ENCODE measurements at places on chromosomes 11 and 22.

- DNase-seq: no peak
Measured at GRCh38 chr11:8384199-8384821, 120.6 kb upstream of the LMO1 start.

GRCh38 chr11:26621132-26621531, 49.1 kb upstream of the MUC15 start:
- DNase-seq: no peak

- DNase-seq: no peak
Measured at GRCh38 chr11:117838901-117839300, 14.4 kb upstream of the FXYD2 start.

GRCh38 chr11:20250644-20251247, 90.5 kb upstream of the DBX1 start:
- DNase-seq: no peak

GRCh38 chr11:94722735-94723134, 45.4 kb upstream of the AMOTL1 start:
- no peak for DNase-seq

DNA sequence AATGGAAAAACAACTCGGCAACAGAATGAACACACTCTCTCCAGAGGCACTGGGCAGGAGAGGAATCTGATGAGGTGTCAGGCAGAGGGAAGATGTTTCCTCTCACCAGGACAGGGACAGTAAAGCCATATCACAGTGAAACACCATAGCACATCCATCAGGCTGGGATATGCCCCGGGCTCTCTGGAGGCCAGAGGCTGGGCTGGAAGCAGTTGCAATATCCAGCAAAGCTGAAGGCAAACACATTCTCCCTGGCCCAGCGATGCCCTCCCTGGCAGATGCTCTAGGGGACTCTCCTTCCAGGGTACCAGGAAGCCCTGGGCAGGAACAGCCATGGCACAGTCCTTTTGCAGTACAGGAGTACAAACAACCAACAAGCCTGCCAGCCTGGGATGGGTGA, 11.1 kb downstream of the RSPH14 start:
- no peak for DNase-seq

- DNase-seq: no peak
Measured at GRCh38 chr22:37917874-37918548, 11.9 kb downstream of the MICALL1 start.

DNA sequence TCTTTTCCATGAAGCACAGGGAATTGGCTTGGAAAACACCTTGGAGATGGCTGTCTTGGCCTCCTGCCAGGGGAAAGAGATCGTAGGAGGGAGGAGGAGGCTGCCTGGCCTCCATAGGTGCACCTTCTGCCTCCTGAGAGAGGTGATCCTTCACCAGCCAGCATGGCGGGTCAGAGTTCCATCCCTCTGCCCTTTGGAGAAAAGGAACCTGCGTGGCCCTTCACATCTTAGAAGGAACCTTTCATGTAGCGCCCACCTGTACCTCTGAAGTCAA, 58.2 kb upstream of the DRD2 start:
- no peak for DNase-seq

GRCh38 chr22:16987822-16988221, 20.2 kb downstream of the GAB4 start:
- DNase-seq: no peak

DNA sequence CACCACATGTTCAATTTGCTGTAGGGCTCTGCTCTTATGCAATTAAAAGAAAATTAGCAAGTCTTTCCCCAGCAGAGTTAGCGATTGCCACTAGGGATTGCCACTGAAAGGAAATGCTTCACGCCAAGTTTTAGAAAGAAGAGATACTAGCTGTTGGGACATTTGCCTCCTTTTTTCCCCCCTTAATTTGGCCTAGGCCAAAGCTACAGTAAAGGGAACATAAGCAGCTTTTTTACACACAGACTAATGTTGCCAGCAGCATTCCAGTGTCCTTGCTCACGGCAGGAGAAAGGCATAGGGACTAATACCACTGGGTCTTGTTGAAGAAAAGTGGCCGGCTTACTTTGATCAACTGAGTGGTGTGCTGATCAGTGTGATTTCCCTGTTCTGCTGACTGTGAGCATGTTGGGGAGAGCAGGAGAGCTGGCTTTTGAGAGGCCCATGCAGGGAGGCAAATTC, 71.2 kb downstream of the PHF21A start:
- DNase-seq: no peak

DNA sequence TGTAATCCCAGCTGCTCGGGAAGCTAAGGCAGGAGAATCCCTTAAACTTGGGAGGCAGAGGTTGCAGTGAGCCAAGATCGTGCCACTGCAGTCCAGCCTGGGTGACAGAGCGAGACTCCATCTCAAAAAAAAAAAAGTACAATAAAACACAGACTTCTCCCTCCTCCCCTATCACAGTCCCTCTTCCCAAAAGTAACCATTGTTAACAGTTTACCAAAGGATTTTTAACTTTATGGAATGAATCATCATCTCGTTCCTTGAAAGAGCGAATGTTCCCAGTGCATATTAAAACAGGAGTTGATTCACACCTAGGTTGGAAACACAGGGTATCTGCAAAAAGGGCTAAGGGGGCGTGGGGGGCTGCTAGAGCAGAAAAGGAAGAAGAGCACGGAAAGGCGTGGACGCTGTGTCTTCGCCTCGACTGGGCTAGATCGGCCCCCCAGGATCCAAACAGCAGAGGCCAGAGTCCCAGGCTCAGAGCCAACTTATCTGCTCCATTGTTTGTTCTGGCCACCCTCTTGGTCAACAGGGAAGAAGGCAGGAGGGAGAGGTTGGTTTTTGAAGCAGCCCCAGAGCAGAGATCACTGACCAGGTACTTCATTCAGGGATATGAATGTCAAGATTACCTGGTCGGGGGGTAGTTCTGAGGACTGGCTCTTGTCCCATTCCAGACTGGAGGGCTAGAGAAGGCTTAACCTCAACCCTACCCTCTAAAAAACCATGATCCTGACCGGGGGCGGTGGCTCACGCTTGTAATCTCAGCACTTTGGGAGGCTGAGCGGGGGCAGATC, 2.1 kb upstream of the AHNAK start:
- DNase-seq: no peak

- no peak for DNase-seq
Measured at GRCh38 chr22:46117206-46118199, 32.8 kb upstream of the PPARA start.

DNA sequence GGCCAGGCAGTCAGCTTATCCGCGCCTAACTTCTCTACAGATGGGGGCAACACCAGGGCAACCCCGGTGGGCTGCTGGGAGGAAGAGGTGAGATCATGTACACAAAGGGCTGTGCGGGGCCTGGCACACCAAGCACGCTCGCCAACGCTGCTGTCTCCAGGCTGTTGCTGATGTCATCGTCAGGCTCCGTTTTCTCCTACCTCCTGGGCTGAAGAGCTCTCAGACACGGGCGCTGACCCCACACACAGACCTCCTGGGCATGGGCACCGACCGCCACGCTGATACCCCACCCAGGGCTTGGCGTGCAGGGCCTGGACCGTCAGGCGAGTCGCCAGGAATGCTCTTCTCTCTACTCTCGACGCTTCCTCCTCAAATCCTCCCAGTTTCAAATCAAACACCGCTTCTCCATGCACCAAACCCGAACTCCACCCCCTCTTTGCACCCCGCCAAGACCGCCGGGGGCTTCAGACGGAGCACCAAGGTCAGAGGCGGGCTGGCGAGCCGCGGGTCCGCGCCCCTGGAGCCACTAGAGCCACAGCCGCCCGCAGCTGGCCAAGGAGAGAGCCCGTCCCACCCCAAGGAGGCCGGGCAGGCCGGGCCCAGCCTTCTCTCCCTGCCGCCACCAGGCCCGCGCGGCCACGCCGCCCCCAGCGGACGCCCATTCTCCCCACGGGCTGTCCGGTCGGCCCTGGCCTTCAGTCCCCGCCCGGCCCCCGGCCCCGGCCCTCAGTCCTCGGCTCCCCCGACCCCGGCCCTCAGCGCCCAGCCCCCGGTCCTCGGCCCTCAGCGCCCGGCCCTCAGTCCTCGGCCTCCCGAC, 772 bp downstream of the SBF1 start:
- no peak for DNase-seq

DNA sequence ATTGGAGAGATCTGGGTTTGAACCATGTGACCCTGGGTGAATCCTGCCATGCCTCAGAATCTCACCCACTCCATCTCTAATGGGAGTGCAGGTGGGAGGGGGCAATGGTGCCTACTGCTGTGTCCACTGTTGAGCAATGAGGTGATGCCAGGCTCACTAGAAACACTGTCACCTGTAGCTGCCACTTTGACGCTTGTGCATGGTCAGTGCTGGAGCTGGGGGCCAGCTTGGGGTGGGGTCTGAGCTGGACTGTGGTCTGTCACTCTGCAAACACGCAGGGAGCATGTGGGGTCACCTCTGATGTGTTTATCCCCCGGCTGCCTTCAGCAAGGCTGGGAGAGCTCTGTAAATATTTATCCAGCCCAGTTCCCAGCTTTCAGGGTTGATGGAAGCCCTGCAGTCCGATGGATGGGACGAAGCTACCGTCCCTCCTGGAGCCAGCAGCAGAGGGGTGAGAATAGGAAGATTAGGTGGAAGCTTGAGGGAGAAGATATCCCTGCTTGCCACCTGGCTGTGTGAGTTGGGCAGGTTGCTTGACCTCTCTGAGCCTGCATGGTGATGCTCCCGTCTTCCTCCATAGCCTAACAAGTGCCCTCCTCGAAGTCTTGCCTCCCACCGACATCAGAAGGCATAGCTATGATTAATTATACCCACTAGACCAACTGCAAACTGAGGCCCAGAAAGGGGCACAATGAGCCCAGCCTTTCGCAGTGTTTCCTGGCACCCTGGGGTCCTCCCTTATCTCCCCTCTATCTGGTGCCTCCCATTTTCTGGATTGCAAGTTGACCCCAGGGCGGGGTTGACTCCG, 1.7 kb downstream of the MMP11 start:
- DNase-seq: no peak

DNA sequence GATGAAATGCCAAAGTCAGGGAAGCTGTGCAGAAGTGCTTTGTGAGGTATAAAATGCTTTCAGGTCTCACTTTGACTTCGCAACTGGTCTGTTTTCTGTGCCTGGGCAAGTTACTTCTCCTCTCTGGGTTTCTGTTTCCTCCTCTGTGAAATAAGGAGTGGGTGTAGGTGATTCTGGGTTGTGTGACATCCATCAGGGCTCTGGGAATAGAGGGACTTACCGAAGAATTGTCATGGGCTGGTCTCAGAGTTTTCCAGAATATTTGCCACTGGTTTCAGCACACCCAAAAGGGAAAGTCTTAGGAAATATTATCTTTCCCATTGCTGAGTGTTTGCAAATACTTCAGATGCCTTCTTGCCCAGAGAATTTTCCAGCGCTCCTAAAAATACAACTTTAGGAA, 118.4 kb downstream of the KIAA1671 start:
- no peak for DNase-seq

DNA sequence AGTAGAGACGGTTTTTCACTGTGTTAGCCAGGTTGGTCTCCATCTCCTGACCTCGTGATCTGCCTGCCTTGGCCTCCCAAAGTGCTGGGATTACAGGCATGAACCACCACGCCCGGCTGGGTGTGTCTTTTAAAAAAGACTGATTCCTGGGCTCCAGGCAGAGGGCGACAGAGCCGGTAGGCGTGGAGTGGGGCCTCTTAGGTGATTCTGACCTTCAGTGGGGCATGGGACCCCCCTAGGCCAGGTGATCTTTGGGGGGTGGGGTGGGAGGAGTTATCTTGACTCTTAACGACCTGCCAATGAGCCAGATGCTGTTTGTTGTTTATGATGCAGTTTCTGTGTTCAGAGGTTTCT, 12.9 kb upstream of the SORL1-AS1 start:
- no peak for DNase-seq

DNA sequence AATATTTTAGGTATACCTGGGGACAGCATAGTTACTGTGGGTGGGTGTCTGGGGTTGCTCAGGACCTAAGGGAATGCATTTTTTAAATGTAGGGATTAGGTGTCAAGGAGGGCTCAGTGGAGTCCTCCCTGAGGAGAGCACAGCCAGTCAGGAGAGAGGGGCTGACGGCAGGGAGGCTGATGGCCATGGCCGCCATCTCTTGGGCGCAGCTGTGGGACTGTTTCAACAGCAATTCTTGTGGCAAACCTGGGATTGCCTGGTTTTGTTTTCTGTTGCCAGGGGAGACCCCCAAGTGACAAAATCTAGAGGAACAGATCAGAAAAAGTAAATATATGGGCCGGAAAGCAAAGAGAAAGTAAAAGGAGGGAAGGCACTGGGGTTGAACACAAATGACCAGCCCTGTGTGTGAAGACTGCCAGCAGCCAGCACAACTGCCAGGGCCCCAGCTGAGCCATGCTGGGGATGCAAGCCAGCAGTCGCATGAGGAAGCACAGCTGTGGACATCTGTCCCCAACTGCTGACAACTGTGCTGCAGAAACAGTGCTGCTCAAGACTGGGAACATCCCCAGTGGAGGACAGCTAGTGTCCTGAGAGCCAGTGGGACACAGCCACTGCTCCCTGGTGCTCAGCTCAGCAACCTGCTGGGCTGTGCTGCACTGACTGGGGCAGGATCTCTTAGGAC, 10.5 kb downstream of the MIF start:
- no peak for DNase-seq

DNA sequence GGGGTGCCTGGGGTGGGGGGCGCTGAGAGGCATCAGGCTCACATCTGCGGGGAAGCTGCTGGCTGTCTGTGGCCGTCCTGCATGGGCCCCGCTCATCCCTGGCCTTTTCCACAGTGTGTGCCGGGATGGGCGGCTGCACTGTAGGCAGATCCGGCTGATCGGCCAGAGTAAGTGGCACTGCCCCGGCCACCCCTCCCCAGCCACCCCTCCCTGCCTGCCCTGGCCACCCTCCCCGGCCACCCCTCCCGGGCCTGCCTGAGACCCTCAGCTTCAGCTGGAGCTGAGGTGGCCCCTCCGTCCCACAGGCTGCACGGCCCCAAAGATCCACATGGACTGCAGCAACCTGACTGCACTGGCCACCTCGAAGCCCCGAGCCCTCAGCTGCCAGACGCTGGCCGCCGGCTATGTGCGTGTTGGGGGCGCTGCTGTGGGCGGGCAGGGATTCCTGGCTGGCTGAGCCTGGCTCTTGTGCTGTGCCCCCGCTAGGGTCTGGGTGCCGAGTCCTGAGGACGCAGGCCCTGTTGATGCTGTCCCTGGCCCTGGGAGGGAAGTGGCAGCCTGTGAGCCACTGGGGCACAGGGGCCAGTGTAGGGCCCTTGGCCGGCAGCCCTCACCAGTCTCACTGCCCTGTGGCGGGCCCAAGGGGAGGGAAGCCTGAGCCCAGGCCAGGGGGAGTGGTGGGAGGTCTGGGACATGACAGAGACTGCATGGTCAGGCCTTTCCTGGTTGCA, 10.9 kb downstream of the MUC2 start:
- DNase-seq: no peak

DNA sequence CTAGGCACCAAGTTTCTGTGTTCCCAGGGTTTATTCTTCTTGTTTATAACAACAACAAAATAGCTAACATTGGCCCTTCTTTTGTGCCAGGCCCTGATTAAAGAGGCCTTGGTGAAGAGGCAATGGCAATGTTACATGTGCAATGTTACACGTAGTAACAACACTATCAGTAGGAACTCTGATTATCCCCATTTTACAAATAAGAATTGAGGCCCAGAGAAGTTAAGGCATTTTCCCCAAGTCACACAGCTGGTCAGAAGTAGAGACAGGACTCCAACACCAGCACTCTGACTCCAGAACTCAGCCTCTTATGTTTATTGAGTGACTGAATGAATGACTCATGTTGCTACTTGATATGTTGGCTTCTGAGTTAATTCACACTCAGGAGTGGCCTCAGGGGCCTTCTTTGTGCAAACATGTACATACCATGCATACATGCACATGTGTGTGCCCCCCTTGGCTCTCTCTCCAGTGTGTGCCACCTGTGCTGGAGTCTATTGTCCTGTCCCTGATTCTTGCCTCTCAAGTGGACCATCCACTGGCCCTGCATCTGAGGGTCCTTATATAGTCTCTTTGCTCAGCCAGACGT, 98.4 kb downstream of the TP53I11 start:
- DNase-seq: no peak
